ENCODE measurements at places on chromosomes 1 and 21. TPM values are rescaled to one million over a fixed set of nuclear protein-coding genes. Genes with fewer than 3 reads are reported as not detected.

GRCh38 chr1:190154744-190155143, 322.9 kb downstream of the BRINP3 start:
- DNase-seq = no peak

The BTG2 gene
- total RNA-seq = 5.3 TPM

The GUCA2B gene
- total RNA-seq = not detected

The FAM72D gene
- 0.41 TPM for total RNA-seq

The IVNS1ABP gene
- total RNA-seq = 182 TPM

DNA sequence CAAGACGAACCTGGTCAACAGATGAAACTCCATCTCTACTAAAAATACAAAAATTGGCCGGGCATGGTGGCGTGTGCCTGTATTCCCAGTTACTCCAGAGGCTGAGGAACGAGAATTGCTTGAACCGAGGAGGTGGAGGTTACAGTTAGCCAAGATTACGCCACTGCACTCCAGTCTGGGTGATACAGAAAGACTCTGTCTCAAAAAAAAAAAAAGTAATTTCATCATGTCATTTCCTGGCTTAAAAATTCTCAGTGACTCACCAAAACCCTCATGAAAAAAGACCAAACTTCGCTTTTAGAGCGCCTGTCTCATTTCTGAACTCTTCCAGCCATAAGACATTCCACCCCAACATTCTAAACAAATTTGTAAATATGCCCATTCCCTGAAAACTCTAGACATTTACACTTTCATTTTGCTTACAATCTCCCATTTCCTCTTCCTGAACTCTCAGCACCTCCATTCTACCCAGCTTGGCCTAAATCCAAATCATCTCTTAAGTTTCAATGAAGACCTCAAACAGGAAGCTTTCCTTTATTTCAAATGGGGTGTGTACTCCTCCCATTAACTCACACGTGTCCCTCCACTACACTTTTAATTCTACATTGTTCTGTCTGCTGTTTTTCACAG, 50.5 kb upstream of the PRRC2C start:
- no peak for DNase-seq

DNA sequence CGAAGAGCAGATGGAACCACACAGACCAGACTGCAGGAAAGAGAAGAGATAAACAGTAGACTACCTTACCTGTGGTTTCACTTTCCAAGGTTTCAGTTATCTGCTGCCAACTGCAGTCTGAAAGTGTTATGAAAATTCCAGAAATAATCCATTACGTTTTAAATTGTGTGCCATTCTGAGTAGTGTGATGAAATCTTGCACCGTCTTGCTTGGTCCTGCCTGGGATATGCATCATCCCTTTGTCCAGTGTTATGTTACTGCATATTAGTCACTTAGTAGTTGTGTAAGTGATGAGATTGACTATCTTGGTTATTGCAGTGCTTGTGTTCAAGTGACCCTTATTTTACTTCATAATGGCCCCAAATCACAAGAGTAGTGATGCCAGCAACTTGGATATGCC, 33.9 kb downstream of the DNAJC6 start:
- no peak for DNase-seq

DNA sequence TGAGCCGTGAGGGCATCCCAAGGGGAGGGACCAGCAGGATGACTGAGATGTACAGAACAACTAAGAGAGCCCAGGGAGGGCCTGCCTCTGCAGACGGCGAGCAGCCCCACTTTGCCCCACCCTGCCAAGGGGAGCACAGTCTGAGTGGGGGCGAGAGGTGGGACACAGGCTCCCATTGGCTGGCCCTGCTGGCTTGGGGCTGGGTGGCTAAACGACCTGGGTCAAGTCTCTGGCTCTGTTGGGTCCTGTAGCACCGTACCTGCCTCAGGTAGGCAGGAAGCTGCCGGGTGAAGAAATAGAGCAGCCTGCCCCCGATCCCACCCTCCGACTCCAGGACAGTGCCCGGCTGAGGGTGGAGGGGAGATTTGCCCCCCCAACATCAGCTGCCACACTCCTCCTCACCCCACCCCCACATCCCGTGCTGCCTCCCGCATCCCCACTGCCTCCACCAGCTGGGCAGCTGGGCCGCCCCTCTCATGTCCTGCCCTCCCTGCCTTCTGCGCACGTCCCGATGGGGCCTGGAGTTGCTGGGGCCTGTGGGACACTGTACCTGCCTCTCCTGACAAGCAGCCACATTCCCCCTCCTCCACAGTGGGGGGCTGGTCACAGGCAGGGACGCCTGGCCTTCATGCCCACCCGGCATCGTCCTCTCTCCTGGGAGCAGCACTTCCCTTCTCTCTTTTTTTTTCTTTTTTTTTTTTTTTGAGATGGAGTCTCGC, 12.6 kb upstream of the PLEKHG5 start:
- no peak for DNase-seq

- no peak for DNase-seq
Observed at GRCh38 chr1:38207275-38207674, 160.7 kb upstream of the POU3F1 start.

GRCh38 chr1:48344373-48344772, 121.9 kb downstream of the SLC5A9 start:
- no peak for DNase-seq

- no peak for DNase-seq
Observed at GRCh38 chr1:151157067-151157531, 650 bp downstream of the TNFAIP8L2 start.

DNA sequence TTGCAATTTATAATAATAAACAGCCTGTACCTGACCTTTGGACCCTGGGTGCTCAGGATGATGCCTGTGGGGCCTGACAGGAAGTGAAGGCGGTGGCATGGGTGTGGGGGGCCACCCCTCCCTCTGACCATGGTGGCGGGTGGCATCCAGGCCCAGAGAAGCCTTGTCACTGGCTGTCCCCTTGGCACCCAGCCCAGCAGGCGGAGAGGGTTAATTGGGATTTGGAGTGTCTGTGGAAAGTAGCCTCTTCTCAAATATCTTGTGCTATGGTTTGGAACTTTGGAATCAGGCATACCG, 20.5 kb downstream of the SOX13 start:
- DNase-seq = no peak

The KIF26B gene
- total RNA-seq = 11.4 TPM

DNA sequence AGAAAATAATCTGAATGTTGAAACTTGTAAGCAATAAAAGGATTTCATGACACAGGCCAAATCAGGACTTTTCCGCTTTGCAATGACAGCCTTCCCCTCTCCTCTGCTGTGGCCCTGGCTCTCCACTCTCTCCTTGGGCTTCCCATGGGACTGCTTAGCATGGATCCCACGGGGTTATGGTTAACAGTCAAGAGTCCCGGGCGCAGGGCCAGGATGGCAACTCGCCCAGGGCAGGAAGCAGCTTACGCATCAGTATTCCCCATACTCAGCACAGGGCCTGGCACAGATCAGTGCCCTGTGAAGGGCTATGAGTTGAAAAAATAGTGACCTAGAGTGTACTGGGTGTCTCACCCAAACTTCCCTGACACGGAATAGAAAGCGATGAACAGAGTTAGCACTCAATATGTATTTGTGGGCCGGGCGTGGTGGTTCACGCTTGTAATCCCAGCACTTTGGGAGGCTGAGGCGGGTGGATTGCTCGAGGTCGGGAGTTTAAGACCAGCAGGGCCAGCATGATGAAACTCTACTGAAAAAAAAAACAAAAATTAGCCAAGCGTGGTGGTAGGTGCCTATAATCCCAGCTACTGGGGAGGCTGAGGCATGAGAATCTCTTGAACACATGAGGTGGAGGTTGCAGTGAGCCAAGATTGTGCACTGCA, 29.1 kb upstream of the GRHL3 start:
- peak; percentile 48 for DNase-seq

GRCh38 chr21:46223217-46223616, 5.4 kb downstream of the LSS start:
- DNase-seq = no peak

The SPRR2D gene
- not detected for total RNA-seq

GRCh38 chr21:46477765-46478164, 19.1 kb downstream of the DIP2A start:
- no peak for DNase-seq

GRCh38 chr21:32403201-32403777, 9.2 kb upstream of the EVA1C start:
- peak; percentile 65 for DNase-seq

GRCh38 chr1:74235153-74235552, at the start of gene TNNI3K:
Gene TNNI3K (plus strand): TSS chr1:74235387. CDS start chr1:74235452, 65 bp downstream.
- DNase-seq = no peak

- no peak for DNase-seq
Observed at GRCh38 chr1:36865602-36865900, 168.8 kb downstream of the GRIK3 start.

DNA sequence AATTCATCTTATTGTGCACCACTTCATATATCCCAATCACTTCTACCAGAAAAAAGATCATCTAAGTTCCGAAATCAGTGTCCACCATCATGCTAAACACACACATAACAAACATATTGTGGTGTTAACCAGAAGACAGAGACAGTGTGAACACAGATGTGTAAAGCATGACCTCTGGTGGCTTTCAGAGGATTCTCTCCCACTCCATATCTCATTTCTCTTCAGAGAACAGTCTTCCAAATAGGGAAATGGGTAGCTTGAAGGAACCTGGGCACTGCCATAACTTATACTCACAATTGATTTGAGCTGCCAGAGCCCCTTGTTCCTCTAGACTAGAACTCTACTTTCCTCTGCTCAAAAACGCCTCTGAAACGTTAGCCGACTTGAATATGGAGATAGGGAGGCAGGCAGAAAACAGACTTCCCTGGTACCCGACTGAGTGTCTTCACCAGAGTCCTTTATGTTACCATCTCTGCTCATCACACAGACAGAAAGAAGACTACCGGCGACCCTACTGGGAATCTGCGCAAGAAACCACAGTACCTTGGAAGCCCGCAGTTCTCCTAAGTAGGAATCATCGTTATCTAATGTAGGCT, 1.8 kb upstream of the ELAPOR1 start:
- DNase-seq = no peak

GRCh38 chr1:193680247-193680923, 494.0 kb upstream of the B3GALT2 start:
- no peak for DNase-seq

GRCh38 chr1:108049178-108049819, 84.3 kb upstream of the VAV3 start:
- peak; percentile 27 for DNase-seq

The RXRG gene
- total RNA-seq = 42.0 TPM

- DNase-seq = no peak
Observed at GRCh38 chr1:59678493-59679228, 136.1 kb upstream of the HOOK1 start.

The SEMA4A gene
- total RNA-seq = 22.0 TPM

GRCh38 chr1:99363531-99363930, 99.2 kb downstream of the PLPPR4 start:
- no peak for DNase-seq

DNA sequence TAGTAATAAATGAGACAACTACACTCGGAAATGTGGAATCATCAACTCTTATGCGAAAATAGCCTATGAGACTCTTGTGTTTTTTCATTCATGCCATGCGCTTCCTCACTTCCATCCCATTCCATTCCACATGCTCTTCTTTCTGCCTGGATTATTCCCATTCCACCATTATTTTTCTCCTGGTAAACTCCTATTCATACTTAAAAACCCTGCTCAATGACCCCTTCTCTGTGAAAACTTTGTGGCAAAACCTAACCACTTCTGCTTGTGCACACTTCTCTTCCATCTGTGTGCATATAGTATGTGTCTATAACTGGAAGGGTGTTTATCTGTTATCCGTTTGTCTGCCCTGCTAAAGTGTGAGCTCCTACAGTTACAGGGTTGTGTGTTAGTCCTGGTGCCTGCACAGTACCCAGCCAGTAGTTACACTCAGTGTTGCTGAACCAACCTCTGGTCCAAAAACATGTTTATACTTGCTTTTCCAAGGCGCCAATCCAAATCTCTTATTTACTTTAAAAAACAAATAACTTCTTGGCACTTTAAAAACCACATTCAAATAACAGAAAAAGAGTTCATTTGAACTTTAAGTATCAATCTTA, 10.7 kb downstream of the EPHX1 start:
- no peak for DNase-seq

- no peak for DNase-seq
Observed at GRCh38 chr1:9869831-9870251, 40.2 kb downstream of the CTNNBIP1 start.

- DNase-seq = no peak
Observed at GRCh38 chr1:68015971-68016370, 34.5 kb downstream of the DIRAS3 start.

- DNase-seq = no peak
Observed at GRCh38 chr1:157135646-157136045, 2.5 kb downstream of the ETV3 start.

DNA sequence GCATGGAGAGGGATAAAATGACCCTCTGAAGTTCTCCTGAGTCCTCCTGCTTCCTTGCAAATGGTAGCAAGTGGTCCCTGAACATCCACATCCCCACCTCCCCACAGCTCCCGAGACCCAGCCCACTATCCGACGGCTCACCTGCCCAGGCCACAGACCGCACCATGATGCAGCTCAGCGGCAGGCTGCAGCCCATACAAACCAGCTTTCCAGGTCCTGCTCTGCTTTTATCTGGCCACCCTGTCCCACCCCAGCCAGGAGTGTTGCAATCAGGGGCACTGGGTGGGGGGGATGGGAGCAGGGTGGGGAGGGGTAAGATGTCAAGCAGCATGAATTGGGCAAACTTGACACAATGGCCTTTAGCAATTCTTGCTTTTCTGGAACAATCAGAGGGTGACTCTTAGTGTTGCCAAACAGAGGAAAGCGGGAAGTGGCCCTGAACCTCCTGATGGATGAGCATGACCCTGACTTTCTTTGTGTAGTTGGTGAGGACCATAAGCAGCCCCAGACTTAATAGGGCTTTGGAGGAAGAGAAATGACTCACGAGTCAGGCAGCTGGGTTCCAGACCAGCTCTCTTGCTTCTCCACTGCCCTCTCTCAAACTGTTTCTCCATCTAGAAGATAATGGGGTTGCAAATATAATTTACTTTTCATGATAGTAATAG, at the start of gene CHIT1:
Gene CHIT1, minus strand, starts transcription at position 203 of the 665 bp plus-strand sequence. Its CDS starts 37 bp downstream, at position 166.
- no peak for DNase-seq

GRCh38 chr1:29924017-29924431, 687.7 kb downstream of the PTPRU start:
- no peak for DNase-seq

GRCh38 chr1:61420909-61421835, 303.8 kb downstream of the TM2D1 start:
- no peak for DNase-seq

The KLHDC9 gene
- 4.5 TPM for total RNA-seq

DNA sequence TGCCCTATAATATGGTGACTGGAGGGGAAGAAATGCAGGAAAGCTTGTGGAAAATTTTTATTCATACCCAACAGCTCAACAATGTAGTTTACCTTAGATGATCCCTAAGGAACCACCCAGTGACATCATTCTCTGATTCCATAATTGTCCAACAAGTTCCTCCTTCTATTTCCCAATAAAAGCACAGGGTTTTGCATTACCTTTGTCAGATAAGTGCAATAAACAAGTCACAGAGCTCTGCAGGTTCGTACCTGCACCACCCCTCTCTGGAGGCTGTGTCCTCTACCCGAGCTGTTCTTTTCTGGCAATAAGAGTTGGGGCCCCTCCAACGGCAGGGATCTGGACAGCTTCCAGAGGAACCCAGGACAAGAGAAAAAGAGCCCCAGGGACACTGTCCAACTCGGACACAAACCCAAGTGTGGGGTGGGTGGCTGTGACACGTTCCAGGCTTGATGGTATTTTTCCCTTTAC, 38.8 kb downstream of the RCAN1 start:
- DNase-seq = no peak
